Gastrocnemius medialis (tissue), 4 donors: ENCODE measurements at places on chromosomes 12 and 14.
A peak's percentile ranks its signal among the peaks of the same experiment; 100 is the strongest.

GRCh38 chr14:20714593-20715250 lies 26.2 kb downstream of the ANG start:
- peak; percentile 64 for DNase-seq

DNA sequence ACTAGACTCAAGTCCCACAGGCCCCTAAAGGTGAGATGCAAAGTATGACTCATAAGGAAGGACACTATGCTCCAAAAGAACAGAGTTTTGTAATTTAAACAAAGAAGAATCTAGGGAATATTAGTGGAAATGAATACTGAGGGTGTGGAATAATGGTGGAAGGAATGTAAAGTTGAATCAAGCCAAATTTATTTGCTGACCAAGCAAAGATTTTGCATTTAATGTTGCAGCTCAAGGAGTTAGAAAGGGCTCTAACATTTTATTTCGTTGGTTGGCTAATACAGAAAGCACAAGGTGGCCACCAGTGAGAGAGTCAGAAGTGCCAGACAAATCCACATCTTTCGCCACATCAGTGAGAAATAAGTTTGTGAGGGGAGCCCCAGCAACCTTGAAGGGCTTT lies 550.3 kb downstream of the FOXG1 start:
- DNase-seq: no peak

- DNase-seq: no peak
Observed at GRCh38 chr12:30201301-30202160, 417.8 kb upstream of the TMTC1 start.

- DNase-seq: no peak
Observed at GRCh38 chr14:33762161-33762851, 188.6 kb downstream of the EGLN3 start.

DNA sequence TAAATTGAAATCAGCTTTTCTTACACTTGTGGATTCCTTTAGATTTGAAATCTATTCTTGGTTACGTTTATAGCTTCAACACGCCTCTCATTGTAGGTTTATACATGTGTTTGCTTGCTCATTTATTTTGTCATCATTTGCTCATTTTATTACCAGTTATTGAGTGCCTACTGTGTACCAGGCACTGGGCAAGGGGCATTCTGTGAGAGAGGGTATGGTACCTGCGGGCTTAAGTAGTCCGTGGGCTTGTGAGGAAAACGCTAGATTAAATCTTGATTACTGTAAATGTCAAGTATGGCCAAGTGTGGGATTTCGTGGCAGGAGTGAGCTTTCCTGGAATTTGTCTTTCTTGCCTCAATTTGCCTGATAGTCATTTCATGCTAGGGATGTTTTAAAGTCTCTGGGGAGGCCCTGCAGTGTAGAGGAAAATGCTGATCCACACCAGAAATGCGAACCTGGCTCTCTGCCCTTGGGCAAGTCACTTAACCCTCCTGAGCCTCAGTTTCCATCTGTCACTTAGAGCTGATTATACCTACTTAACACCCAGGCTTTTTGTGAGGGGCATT lies 92.7 kb downstream of the CACNA1C start:
- no peak for DNase-seq

GRCh38 chr12:59737725-59738463 lies 142.1 kb downstream of the SLC16A7 start:
- no peak for DNase-seq

DNA sequence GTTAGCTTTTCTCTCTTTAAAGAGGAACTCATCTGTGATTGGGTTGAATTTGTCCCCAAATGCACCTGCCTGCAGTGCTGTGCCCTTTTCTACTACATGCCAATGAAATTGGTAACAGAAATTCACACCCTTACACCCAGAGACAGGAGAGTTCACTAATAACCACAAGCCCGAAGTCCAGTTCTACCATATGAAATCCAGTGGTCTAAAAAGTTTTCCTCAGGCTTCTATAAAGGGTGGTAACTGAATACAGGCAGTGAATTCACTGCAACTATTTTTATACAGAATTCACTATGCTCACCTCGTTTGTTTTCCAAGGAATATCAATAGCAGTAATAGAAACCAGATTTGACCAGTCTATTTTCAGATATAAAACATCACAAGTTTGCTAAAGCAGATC lies 31.5 kb upstream of the SOS2 start:
- no peak for DNase-seq

- peak; percentile 67 for DNase-seq
Observed at GRCh38 chr12:132506328-132507160, 16.6 kb downstream of the FBRSL1 start.

DNA sequence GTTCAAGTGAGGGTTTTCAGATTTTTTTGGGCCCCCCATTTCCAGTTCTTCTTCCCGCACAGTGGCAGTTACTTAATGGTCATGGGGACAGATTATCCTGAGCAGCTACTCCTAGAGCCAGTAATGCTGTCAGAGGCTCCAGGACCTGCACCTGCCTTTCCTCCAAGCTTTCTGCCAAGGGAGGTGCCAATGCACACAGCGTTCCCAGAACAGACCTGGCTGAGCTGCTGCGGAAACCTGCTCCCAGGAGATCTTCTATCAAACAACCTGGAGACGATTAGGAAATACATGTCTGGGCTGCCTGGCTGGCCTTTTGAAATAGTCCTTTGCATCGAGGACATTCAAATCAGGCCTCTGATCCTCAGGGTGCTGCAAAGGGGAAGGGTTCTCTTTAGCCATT lies 120.9 kb downstream of the SLC8A3 start:
- peak; percentile 61 for DNase-seq

DNA sequence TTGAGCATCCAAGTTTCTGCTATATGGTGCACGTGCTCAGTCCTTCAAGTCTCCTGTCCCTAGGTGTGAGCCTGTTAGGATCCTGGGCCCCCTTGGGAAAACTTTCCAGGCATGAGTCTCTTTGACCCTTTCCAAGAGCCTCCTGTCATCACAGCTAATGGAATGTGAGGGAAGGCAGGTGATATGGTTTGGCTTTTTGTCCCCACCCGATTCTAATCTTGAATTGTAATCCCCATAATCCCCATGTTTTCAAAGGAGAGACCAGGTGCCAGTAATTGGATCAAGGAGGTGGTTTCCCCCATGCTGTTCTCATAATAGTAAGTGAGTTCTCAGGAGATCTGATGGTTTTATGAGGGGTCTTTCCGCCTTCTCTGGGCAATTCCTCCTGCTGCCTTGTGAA lies 265.5 kb downstream of the ATP23 start:
- no peak for DNase-seq

GRCh38 chr14:92325835-92326234 lies 2.9 kb downstream of the SLC24A4 start:
- DNase-seq: no peak

- no peak for DNase-seq
Observed at GRCh38 chr12:56840922-56841321, 77.8 kb downstream of the HSD17B6 start.

GRCh38 chr14:92207012-92207927 lies 85.5 kb downstream of the CPSF2 start:
- no peak for DNase-seq

- DNase-seq: no peak
Observed at GRCh38 chr12:115079760-115080159, 395.8 kb upstream of the TBX3 start.

DNA sequence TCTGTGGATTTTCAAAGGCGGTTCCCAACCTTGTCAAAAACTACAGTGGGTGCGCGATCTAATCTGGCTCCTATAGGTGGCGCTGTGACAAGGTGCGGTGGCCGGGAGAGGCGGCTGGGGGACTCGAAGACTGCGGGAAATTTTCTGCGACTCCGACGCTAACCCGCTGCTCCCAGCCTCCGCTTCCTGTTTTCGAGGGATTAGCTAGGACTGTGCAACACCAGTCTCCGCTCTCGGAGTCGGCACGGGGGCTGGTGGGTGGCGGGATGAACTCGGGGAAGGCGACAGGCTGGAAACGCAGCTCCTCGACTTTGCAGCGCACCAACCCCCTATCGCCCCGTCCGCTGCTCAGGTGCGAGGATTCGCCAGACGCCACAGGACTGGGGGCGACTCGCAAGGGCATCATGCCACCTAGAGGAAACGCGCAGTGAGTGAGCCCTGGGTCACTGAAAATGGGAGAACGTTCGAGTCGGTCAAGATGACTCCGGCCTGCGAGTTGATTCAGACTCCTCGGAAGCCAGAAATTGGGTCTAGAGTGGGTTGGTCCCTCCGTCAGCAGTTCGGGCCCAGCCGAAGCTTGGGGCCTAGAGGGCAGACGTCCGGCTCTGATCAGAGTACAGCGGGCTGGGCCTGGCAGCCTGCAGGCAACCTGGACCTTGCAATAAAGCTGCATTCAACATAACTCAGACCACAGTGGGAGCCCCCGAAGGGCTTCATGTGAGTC lies 5.5 kb upstream of the PAX9 start:
- DNase-seq: no peak

GRCh38 chr12:123681605-123682004 lies 10.7 kb downstream of the TCTN2 start:
- DNase-seq: no peak

DNA sequence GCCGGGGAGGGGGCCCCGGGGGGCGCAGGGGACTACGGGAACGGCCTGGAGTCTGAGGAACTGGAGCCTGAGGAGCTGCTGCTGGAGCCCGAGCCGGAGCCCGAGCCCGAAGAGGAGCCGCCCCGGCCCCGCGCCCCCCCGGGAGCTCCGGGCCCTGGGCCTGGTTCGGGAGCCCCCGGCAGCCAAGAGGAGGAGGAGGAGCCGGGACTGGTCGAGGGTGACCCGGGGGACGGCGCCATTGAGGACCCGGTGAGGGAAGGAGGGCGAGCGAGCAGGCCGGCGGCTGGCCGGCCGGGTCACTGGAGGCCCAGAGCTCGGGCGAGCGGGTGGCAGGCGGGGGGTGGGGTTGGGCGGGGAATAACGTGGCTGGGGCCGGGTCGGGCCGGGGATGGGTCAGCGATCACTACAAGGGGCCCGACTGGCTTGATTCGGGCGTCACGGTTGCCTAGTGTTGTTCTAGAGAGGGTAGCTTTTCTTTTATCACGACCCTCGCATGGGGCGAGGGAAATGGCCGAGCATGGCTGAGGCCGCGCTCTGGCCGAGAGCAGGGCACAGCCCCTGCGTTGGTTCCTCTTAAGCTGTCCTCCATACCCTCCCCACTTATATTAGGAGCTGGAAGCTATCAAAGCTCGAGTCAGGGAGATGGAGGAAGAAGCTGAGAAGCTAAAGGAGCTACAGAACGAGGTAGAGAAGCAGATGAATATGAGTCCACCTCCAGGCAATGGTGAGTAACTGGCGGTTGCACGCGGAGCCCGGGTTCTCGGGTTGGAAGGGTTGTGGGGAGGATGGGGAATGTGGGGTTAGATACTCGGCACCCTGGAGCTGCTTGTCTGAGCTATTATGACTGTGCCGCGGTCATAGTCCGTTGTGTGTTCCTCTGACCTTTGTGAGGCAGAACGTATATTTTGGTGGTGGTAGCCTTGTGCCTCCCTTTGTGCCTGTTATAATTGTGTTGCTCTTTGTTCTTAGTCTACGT lies 603 bp downstream of the PABPN1 start:
- DNase-seq: no peak

GRCh38 chr12:71536279-71536938 lies 96.8 kb downstream of the LGR5 start:
- DNase-seq: no peak

DNA sequence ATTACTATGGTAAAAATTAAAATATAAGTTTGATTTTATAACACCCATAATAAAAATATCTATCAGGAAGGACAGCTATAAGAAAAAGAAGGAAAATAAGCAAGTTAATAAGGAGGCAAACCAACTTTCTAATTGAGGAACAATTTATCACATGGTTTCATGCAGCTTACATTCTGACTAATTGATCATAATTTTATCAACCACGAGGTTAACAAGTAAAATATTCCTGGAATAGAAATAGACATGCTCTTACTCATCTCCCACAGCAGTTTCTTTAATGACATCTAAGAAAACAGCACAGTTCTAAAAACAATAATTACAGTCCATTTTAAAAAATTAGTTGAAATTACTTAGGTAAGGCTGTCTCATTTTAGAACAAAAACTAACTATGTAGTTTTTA lies 130.8 kb upstream of the KRR1 start:
- no peak for DNase-seq

DNA sequence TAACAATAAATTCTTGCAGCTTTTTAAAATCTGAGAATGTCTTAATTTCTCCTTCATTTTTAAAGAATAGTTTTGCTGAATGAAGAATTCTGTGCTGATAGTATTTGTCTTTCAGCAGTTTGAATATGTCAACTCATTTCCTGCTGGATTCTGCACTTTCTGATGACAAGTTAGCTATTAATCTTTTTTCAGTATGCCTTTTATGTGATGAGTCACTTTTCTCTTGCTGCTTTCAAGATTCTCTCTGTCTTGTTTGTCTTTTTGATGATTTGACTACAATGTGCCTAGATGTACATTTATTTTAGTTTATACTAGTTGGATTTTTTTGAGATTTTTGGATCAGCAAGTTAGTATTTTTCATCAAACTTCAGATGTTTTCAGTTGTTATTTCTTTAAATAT lies 87.9 kb upstream of the AVPR1A start:
- DNase-seq: no peak

DNA sequence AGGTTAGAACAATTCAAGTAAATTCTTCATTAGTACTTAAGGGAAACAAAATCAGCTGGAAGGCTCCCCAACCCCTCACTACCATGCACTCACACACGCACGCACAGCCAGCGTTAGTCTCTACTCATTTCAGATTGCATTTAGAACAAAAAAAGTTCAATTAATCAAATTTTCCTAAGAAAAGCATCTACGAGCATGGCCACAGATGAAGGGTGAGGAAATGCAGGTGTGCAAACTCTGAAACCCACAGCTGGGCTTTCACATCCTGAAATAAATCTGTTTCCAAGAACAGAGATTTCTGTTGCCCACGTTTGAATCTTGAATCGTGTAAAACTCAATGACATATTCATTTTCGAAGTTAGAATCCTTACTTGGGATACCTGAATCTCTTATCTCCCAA lies 62.6 kb downstream of the SEL1L start:
- no peak for DNase-seq

DNA sequence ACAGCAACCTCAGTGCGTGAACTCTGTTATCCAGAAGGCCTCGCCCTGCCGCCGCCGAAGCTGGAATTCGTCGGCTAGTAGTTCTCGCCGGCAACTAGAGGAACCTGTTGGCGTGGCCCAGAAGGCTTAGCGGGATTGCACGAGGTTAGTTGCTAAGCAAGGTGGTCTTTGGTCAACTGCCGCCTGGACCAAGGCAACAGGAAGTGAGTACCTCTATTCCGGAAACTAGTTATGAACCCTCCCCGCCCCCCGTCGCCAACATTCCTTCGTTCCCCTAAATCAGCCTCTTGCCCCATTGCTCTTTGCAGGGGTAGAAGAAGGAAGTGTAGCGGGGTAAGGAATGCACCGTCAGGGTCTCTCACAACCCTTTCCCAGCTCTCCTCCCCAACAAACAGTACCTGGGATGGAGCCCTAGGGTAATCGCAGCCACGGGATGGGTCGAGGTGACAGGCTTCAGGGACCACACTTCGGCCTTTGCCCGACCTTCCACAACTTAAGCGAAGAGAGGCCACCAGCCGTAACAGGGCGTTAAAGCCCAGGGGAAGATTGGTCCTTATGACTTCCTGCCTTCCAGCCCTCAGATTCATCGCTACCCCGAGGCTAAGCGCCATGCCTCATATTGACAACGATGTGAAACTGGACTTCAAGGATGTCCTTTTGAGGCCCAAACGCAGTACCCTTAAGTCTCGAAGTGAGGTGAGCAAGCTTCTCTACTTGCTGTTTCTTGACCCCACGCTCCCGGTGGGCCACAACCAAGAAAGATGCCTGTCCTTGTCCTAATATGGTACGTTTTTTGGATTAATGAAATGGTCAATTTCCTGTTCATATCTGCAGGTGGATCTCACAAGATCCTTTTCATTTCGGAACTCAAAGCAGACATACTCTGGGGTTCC lies at the start of gene GMPR2:
TSS of gene GMPR2 (plus strand) at position 285 of the 893 bp plus-strand sequence. CDS start at position 610, 325 bp downstream.
- DNase-seq: peak; percentile 50
